ENCODE measurements at places on chromosomes 6 and 20.

DNA sequence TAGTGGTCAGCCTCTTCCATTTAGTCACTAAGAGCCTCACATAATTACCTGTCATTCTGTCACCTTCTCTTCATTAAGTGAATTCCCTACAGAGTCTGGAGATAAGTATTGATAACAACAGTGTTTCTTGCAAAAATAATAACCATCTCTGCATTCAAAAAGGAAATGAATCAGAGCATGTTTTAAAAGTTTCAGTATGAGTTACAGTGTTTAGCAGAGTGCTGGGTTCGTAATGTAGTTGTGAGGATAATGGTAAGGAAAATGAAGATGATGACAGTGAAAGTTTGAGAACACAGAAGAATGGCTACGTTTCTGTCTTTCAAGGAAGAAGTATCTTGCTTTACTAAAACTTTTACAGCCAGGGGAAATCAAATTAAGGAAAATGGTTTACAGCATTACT, 31.3 kb downstream of the GPRC6A start:
- DNase-seq, result no peak

GRCh38 chr6:16398587-16398986, 160.2 kb downstream of the GMPR start:
- no peak for DNase-seq

- no peak for DNase-seq
Observed at GRCh38 chr20:56857950-56858349, 228.8 kb downstream of the TFAP2C start.

DNA sequence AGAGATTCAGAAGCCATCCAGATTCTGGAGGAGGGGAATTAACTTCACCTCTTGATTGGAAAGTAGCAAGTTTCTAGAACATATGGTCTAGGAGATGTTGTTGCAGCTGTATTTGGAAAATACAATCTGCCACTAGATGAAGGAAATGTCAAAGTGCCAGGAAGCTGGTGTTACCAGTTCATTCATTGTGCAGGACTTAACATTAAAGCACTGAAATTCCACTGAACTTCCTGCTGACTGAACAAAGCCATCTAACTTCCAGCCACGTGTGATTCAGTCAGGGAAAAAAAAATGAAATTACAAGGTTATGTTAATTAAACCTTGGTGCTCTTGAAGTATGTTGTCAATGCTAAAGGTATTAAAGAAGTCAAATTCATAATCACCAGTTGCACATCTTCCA, 321.5 kb upstream of the SASH1 start:
- DNase-seq, result no peak

- no peak for DNase-seq
Observed at GRCh38 chr6:25008707-25009392, 73.1 kb upstream of the RIPOR2 start.

GRCh38 chr6:8400663-8401062, 34.7 kb downstream of the SLC35B3 start:
- DNase-seq, result no peak

DNA sequence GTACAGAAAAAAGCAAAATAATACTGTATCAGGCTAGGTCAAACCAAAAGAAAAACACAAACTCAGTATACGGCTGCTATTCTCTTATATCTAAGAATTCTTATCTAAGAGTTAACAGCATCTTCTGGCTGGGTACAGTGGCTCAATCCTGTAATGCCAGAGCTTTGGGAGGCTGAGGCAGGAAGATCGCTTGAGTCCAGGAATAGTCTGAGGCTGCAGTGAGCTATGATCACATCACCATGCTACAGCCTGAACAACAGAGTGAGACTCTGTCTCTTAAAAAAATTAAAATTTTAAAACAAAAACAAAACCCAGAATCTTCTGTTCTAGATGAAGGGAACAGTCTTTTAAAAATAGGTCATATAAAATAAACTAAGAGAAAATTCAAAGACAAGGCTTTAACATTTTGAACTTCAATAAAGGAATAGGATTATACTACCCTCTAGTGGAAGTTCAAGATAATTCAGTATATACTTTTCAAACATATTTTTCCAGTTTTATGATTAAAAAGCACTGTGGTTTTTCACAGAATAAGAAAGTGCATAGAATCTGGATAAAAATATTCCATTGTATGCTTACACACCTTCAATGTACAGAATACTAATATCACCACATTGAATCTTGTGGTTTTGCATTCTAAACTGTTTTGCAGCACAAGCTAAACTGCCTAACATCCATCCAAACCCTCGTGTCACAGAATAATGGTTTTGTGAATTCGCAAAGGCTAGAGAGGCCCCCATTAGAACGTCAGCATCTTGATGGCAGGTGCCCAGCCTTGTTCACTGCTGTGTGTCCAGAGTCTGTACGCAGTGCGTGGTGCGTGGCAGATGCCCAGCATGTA, 39.3 kb downstream of the DTNBP1 start:
- DNase-seq, result no peak

DNA sequence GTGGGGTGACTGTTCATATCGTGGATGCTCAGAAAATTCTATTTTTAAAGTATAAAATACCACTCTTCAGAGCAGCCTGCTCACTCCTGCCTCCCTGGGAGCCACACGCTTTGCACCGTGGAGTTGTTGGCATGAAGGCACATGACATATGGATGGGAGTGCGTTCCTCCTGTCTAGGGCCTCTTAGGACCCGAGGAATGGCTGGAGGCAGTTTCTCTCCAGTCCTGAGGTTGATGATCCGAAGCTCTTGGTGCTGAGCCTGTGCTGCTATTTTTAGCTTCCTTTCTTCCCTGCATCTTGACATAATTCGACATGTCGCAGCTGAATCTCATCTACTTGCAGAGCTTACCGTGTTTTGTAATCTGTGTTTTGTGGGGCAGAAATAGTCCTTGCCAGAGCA, 73.9 kb downstream of the PHACTR3 start:
- DNase-seq, result no peak

DNA sequence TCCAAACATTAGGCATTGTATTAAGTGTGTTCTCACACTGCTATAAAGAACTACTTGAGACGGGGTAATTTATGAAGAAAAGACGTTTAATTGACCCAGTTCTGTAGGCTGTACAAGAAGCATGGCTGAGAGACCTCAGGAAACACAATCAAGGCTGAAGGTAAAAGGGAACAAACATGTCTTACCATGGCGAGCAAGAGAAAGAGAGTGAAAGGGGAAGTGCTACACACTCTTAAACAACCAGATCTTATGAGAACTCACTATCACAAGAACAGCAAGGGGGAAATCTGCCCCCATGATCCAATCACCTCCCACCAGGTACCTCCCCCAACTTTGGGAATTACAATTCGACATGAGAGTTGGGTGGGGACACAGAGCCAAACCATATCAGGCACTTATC, 86.6 kb upstream of the TOP1 start:
- no peak for DNase-seq

GRCh38 chr6:34514593-34515472, 41.3 kb downstream of the SPDEF start:
- DNase-seq, result peak; percentile 83

DNA sequence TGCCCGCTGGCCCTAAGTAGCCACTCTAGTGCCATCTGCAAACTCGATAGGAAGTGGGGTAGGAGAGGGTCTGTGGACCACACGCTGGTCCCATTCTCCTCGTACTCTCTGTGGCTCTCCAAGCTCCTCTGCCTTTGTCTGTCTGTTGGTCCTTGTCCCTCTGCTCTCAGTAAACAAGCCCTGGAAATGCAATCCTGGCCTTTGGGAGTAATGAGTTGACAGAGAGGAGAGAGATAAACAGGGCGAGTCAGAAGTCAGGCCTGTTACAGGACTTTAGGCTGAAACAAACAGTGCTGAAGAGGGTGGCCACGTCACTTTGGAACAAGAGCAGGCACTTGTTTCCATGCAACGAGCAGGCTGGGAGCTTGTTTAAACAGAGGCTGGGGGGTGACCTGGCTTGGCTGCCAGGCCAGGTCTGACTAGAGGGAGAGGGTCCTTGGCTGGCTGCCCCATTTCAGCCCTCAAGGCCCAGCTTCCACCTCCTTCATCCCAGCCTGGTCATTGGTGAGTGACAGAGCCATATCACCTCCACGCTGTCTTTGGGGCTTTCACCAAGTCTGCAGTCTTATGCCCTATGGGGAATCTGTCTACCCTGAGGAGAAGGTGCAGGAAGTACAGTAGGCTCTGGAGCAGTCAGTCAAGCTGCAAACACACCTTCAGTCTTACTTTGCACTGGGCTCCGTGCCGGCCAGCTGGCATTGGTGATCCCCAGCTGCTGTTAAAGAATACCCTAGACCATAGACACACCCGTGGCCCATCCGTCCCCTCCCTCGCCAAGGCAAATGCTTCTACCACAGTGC, 22.6 kb downstream of the FOXP4 start:
- no peak for DNase-seq

DNA sequence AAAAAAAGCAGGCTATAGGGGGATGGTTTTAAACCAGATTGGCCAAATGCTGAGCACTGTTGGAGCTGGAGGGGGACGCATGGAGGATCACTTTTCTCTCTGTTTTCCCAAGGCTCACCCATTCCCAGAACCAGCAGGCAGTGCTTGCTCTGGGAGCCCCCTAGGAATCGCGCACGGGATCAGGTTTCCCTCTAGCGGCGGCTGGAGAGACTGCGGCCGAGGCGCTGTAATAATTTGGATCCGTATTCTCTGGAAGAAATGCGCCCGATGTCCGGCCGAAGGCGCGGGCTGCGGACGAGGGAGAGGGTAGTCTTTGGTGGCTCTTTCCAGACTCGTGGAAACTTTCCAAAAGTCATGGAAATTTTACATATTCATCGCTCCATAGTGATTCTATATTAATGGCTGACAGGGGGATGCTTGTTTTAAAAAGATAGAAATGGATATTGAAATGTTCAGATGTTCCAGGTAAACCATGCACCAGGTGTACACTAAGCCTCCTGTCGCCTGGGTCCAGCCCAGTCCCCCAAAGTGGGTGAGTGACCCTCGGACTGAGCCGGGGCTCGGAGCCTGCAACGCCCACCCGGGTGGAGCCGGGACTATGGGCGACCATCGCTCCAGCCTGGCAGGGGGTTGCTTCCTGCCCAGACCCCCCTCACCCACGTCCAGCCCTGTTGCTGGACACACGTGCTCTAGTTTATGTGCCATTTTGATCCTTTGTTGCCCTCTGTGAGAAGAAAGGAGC, 78.7 kb upstream of the PHACTR3 start:
- DNase-seq, result peak; percentile 87

DNA sequence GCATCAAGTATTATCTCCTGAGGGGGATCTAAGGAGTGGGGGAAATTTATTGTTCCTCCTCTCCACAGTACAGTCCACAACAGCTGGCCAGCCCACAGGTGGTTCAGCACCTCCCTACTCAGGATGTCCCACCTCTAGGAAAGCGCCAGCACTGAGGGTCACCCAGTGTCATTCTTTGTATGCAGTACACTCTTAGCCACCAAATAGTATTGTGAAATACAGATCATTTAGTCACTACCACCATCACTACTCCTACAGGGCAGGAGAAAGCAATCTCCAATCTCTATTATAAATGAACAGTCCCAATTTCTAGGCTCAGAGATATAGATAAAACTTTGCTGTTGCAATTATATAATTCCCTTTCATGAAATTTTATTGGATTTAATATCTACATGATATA, 6.3 kb upstream of the ZNF76 start:
- DNase-seq, result no peak

DNA sequence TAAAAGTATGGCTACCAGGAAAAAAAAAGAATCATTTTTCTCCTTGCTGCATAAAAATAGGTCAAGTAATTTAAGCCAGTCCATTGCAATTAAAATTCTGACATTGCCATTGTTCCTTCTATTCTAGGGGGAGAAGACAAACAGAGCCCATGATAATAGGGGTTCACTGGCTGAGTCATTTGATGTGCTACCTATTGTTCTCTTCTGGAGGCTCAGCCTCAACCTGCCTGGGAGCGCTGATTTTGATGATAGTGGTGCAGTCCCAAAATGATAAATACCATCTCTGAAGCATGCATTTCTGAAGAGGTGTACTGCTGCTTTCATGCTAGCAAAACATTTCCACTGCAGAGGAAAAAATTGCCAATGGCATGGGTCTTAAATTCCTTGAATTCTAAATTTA, 5.8 kb downstream of the CITED2 start:
- DNase-seq, result no peak

DNA sequence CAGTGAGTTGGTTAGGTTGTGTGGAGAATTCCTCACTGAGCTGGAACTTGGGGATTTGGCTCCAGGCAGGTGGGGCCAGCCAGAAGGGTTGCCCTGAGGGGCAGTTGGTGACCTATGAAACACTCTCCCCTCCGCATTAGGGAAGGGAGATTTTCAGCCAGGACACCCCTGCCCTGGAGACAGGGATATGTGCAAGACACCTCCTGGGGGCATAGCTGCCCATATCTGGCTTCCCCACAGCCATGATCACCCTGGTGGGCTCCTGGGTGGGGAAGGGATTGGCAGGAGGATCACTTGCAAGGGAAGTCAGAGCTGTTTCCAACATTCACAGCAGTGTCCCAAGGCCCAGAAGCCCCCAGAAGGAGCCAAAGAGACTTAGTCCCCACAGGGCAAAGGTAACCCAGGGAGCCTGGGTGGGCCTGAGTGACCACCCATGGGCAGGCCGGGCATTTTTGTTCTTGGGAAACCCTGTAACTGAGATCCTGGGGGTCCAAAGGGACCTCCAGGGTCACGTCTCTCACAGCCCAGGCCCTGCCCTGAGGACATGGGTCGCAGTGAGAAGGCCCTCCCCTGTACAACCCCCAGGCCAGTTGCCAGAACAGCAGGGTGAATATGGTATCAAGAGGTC, 145.8 kb downstream of the MRPL14 start:
- no peak for DNase-seq

- no peak for DNase-seq
Observed at GRCh38 chr6:155067956-155068615, 73.0 kb downstream of the TIAM2 start.

DNA sequence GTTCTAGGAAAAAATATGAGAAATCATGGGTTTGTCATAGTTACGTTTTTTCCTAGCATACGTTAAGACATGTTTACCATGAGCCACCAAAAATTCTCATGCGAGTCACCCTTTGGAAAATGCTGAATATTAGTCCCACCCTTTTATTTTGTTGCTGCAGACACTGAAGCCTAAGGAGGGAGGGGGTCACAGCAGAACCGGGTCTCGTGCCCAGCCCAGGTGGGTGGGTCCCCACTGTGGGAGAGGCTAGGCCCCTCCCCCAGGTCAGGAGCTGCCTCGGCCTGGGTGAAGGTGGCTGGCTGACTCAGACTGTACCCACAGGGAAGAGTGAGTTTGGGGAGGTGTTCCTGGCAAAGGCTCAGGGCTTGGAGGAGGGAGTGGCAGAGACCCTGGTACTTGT, 26.2 kb upstream of the SRF start:
- no peak for DNase-seq

GRCh38 chr6:27177485-27178406, 69.8 kb upstream of the PRSS16 start:
- peak; percentile 68 for DNase-seq
